ENCODE measurements at places on chromosomes 1 and 21.

GRCh38 chr1:206081856-206082255 is 28.9 kb downstream of the RHEX start:
- DNase-seq, result no peak

- no peak for DNase-seq
These were observed 992 bp upstream of the USP48 start for GRCh38 chr1:21783679-21784603.

GRCh38 chr21:25708467-25709065 is 26.1 kb downstream of the ATP5PF start:
- peak; percentile 13 for DNase-seq

- DNase-seq, result no peak
These were observed 171.2 kb upstream of the RUNX1 start for GRCh38 chr21:35220301-35220700.

DNA sequence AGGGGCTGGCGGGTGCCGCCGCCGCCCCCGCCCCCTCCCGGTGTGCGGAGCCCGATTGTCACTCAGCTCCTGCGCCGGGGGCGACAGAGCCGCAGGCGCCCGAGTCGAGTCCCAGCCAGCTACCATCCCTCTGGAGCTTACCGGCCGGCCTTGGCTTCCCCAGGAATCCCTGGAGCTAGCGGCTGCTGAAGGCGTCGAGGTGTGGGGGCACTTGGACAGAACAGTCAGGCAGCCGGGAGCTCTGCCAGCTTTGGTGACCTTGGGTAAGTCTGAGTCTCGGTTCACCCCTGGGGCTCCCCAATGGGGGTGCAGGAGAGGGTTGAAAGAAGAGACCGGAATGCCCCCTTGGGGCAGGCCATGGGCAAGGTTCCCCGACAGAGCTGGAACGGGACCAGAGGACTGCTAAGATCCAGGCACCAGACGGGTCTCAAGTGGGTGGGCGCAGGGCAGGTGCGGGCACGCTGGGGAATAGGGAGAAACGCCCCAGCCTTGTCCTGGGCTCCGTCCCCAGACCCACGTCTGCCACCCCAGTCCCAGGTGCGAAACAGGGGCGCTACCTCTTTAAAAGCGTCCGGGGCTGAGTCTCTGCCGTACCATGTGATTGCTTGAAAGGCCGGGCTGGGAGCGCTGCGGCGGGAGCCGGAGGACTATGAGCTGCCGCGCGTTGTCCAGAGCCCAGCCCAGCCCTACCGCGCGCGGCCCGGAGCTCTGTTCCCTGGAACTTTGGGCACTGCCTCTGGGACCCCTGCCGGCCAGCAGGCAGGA is at the start of gene ADORA1:
ADORA1 (plus strand) TSS at position 61 of the 765 bp plus-strand sequence. CDS start 1,116 bp downstream, outside the sequence.
- no peak for DNase-seq

DNA sequence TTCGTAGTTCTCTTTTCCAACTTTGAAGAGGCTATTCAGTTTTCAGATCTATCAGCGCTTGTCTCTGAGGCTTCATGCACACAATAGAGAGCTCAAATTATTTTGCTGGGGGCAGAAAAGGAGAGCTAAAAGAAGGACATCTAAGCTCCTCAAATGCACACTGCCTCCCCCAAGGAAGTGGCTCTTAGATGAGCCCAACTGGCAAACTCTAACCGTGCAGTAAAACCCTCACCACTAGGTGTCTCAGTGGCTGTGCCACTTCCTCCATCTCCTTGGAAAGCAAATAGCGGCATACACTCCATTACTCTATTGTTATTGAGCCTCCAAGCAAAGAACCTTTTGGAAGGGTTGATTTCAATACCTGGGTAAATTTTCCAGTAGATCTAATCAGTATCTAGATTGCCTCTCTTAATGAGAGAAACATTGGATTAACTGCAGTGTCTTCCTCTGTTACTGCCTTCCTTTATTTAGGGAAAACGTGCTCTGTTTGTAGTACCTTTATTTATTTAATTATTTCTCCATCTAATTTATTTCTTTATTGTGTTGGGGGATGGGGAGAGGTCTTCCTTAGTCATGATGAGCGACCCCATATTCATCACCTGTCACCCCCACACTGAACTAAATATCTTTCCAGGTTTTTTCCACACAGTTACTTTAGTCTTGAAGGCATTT is 9.2 kb upstream of the SFPQ start:
- DNase-seq, result peak; percentile 42

- DNase-seq, result no peak
These were observed 113.9 kb downstream of the ATG4C start for GRCh38 chr1:62897788-62898187.

DNA sequence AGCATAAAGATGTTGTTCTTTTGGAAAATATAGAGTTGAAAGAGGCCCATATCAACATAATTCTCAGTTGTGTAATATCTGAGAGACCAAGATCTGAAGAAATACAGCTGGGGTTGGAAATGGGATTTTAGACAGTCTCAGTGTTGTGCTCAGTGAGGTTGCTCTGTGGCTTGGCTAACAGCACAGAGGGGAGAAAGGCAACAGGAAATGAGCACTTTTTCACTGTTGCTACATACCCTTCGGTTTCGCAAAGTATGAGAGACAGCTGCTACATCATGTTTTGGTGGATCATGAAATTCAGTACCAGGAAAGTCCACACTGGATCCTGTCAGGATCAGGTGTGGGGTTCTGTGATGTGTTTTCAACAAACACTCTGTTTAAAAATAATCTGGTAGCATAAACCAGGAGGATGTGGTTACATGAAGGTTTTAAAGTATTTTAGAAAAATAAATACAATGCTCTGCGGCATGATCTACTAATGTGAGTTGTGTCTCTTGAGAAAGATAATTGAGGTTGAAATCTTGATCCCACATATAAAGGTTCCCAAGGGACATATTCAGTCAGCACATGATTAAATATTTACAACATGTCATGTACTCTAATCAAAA is 7.0 kb upstream of the GPR88 start:
- DNase-seq, result no peak

- no peak for DNase-seq
These were observed 120.6 kb upstream of the PALMD start for GRCh38 chr1:99525331-99525730.

DNA sequence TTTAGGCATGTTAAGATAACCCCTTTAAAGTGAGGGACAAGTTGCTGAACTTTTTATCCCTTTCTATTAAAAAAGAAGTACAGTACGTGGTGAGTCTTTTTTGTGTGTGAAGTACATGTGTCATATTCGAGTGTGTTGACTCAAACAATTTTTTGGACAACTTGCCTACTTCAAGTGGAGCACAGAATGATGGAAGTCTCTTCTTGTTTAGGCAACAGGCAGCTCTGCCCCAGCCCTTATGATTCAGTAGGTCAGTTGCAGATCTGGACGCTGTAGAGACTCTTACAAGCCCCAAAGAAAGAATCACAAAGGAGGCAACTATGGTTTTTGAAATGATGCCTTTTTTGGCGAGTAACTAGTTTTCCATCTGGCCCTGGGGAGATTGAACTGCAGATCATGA is 14.4 kb upstream of the ZFP69B start:
- DNase-seq, result no peak

DNA sequence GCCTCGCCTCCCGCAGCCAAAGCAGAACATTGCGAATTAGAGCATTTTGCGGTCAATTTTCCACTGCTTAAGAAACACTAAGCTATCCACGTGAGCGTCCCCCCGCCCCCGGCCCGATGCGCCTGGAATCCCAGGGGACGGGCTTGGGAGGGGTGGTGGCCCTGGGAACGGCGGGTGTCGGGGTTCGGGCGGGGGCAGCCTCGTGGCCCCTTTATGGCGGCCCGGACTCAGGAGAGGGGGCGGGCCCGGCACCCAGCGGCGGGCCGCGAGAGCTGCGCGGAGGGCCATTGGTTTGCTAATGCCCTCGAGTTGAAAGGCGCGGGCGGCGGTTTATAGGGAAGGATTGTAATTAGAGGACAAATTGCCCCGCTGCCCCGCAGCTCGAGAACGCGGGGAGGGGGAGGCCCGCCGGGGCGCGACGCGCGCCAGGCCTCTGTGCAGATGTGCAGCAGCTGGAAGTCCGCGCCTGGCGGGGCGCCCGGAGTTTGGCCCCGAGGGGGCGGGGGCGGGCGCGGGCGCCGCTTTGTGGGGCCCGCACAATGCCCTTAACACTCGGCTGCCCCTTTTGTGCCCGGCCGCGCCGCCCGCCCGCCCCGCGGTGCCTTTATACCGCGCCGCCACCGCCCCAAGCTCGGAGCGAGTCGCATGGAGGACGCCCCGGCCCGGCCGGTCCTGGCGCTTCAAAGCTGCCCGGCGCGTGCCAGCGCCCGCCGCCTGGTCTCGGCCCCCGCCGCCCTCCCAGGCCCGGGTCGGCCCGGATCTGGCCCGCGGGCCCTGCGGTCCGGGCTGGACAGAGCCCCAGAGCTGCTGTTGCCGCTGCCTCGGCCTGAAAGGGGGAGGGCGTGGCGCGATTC is 1.9 kb upstream of the HES3 start:
- no peak for DNase-seq

DNA sequence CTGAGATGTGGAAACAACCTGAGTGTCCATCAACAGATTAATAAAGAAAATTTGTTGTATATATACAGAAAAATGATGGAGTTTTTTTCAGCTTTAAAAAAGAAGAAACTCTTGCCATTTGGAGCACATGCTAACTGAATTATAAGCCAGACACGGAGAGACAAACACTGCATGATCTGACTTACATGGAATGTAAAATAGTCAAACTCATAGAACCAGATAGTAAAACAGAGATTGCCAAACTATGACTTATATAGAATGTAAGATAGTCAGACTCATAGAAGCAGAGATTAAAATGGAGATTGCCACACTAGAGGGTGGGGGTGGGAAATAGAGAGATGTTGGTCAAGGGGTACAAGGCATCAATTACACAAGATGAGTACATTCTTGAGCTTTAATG is 1786.6 kb downstream of the PLA2G4A start:
- DNase-seq, result no peak

GRCh38 chr1:182083851-182084486 is 22.5 kb upstream of the ZNF648 start:
- DNase-seq, result no peak

DNA sequence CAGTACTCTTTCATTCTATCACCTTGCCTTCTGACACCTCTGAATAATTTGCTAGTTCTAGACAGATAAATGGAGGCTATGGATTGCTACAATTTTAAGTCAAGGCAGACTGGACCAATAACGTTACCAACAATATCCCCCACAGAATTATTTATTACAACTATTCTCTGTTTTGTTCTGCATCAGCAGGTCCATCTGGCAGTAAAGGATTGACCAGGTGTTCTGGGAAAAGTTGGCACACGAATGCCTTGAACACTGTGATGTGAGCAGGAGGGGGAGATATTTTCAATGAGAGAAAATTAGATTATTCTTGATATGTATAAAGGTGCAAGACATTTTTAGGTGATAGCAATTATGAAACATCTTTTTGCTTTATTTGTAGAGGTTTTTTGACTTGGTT is 718.8 kb upstream of the TMPRSS15 start:
- DNase-seq, result no peak

DNA sequence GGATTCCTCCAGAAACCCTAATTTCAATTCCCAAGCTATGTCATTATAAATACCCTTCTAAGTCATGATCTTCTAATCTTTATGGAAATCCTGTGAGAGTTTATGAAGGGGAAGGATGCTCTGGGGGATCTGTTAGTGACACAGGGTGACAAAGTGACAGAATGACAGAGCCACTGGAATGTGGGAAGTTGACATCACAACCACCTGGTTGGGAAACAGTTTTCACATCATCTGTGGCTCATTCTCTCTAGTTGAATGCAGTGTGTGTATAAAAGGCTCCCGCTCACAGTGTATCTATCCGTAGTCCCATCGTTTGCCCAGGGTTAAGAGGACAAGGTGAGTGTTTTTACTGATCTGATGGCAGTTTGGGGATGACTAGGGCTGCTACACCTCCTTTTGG is at the start of gene LCE7A:
LCE7A (plus strand) TSS at position 301 of the 400 bp plus-strand sequence. CDS start 702 bp downstream, outside the sequence.
- DNase-seq, result no peak

- DNase-seq, result no peak
These were observed 54.6 kb upstream of the LBR start for GRCh38 chr1:225482421-225482950.

DNA sequence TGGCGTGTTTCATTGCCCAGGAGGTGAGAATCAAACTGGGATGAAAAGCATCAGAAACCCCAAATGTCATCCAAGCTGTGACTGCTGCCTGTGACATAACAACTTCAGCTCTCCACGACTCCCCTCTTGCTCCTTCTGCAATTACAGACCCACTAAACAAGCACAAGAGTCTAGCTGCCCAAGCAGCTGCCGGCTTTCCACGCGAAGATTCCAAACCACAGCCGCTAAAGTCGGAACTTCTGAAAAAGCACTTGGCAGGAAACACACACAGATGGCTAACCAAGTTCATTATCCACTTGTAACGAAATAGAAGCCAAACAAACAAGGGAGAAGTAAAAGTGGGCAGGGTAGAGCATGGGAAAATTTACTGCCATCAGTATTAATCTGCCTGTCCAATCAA is 198.1 kb downstream of the SLC35F3 start:
- no peak for DNase-seq

DNA sequence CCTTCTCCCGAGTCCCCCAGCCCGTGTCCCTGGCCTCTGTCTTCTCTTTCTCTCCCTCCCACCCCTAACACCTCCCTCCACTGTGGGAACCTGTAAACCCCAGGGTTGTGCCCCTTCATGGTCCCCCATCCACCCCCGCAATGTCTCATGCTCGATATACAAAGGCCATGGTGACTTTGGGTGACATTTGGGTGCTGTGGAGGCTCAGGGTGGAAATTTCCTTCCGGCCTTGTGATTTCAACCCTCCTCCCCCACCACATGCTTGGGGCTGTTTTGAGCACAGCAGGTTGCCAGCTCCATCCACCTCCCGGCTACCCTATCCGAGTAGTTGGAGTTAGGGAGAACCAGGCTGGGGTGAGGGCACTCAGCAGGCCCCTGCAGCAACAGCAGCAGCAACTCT is 25.7 kb upstream of the VPS13D start:
- peak; percentile 37 for DNase-seq

DNA sequence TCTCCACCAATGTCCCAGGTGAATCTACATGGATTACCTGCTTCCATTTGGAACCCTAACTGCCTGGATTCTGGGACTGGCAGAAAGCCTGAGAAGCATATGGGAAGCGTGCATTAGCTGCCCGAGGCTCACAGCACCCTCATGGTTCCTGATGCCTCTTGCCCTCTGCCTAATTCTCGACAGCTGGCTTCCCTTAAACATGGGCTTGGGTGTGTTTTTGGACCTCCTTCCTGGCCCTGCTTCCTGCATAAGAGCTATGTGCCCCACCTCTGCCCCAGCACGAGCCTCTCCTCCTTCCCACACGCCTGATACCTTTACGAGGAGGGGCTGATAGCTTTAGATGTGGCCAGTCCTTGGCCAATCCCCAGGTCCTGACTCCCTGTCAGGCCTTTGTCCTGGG is 152.4 kb upstream of the HMGB4 start:
- no peak for DNase-seq

Measured in stimulated activated CD8-positive, alpha-beta memory T cell treated with anti-CD3 and anti-CD28 coated beads, Interleukin-4, amount 100 ng/mL, for 4 hours (primary cell).